ENCODE measurements at places on chromosomes 7 and 10.

GRCh38 chr10:61050120-61050745, 106.2 kb upstream of the RHOBTB1 start:
- no peak for DNase-seq

DNA sequence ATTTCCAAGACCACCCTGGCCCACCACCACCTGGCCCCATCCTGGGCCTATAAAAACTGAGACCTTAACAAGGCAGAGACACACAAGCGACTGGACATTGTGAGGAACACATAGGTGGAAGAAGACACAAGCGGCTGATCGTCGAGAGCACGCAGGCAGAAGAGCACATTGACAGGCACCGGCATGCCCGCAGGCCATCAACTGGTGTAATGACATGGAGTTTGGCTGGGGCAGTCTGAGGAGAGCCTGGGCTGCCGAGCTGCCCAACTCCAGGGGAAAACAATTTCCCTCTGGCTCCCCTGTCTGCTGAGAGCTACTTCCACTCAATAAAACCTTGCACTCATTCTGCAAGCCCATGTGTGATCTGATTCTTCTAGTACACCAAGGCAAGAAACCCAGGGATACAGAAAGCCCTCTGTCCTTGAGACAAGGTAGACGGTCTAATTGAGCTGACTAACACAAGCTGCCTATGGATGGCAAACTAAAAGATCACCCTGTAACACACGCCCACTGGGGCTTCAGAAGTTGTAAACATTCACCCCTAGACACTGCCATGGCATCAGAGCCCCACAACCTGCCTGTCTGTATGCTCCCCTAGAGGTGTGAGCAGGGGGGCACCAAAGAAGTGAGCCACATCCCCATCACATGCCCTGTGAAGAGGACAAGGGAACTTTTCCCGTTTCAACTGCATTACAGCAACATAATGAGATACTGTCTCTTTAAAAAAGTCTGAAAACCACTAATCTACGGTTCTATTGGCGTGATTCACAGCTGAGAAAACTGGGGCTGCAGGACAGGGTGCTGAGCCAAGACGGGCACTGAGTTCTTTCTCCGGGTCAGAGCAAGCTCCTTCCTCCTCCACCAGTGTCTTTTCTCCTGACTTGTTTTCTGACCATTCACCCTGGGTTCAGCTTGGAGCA, 18.5 kb upstream of the TNS3 start:
- peak; percentile 65 for DNase-seq

DNA sequence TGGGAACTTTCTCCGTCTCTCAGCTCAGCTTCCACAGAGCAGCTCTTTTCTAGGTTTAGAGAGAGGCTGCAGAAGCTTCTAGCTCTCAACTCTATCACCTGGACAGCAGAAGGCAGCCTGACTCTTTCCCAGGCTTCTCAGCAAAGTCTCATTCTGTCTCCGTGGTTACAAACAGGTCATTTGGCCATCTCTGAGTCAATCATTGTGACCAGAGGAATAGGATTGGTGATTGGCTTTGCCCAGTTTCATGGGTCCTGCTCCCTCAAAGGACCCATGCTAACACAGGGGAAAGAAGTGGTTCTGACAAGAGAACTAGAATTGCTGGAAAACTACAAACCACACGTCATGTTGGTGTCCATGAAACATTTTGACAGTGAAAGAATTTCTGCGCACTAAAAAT, 43.6 kb downstream of the PRR15 start:
- DNase-seq, result no peak

DNA sequence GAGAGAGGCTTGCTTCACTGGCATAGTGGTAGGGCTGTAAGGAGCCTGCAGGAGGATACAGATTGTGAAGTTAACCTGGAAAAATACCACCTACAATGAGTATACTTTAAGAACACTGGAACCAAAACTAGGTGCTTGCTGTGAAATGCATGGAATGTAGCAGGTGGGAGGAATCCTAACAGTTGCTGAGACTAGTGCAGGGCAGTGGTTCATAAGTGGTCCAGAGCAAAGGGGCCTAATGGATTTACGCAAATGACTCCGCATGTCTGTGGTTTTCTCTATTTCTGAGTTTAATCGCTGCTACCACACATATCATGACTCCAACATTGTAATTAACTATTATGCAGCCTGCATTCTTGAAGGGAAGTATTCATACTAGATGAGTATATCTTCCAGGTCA, 218.4 kb downstream of the CHRM2 start:
- no peak for DNase-seq

DNA sequence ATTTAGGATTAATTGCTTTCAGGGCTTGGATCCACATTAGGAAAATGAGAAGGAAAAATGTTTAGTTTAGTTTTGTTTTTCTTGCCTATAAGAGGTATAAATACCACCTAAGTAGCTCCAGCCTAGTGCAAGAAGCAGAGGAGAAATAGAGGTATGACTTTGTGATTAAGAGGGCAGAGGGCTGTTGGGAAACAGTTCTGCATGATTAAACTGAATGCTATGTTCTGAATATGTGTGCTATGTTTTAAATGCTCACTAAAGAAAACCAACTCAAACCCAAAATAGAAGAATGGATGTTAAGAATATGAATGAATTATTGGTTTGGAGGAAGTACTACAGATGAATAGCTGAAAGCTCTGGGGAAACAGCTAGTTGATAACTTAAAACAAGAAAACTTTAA, 7.6 kb downstream of the CALCR start:
- DNase-seq, result no peak

DNA sequence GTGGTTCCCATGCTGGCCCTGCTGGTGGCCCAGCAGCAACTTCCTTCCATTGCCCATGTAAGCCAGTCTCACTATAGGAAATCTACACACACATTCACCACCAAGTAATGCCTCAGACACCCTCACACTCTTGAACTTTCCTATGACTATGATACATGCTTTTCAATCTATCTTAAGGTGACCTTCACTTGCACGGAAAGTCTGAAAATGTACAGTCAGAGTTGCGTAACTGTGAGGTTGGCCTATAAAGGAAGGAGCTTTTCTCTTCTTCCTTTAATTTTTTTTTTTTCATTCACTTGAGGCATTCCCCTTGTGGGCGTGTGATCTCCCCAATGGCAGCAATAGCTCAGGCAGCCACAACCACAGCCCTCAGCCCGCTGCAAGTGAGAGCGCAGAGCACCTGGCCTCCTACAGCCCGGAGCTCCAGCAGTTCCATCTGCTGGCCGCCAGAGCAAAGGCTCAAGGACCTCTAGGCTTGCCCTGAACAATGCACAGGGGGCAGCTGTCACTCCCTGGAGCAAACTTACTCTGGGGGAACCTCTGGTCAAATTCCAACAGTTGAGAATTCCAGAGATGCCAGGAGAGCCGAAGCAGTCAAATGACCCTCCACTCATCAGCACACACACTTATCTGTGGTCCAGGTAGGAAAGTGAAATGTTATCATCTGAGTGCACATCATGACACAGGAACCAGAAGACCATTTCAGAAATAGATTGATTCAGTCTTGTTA, 123.1 kb upstream of the ADO start:
- peak; percentile 4 for DNase-seq

- DNase-seq, result no peak
Observed at GRCh38 chr10:119364645-119365600, 157.6 kb downstream of the GRK5 start.

DNA sequence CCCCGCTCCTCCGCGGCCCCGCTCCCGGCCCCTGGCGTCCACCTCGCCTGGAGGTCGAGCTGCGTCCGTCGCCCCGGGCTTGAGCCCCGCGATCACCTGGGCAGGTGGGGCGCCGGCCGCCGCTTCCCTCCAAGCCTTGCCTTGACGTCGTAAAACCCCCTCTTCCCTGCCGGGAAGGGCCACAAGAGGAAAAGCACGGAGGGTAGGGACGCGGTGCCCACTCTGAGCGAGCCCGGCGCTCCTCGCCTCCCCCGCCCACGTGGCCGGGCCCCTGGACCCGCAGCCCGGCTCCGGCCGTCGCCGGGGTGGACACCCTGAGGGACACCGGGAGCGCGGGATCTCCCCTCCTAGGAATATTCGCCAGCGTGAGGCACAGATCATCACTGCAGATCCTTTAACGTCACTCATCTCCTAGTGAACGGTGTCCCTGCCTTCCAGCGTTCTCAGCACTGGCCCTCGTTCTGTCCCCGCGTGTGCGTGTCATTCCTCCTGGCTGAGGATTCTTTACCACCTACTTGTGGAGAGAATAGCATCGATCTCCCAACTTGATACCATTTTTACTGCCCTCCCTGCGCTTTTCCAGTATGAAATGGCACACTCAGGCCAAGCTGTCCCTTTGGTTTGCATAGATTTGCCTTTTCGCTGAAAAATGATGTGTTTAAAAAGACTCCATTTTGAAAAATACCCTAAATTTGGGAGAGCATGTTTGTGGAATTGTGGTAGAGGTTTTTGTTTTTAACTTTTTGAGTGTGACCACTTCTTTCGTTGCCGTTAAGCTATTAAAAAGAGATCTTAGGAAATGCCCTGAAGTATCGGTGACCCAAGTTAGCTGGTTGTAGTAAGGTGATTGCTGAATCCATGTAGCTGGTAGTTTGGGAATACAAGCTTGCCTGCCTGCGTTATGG, 649 bp downstream of the ACTR3B start:
- DNase-seq, result no peak
